Stimulated activated CD4-positive, alpha-beta T cell treated with anti-CD3 and anti-CD28 coated beads, TNF-alpha, amount 100 ng/mL, for 48 hours (primary cell): ENCODE measurements at places on chromosomes 16 and 17.
A peak's percentile ranks its signal among the peaks of the same experiment; 100 is the strongest.

DNA sequence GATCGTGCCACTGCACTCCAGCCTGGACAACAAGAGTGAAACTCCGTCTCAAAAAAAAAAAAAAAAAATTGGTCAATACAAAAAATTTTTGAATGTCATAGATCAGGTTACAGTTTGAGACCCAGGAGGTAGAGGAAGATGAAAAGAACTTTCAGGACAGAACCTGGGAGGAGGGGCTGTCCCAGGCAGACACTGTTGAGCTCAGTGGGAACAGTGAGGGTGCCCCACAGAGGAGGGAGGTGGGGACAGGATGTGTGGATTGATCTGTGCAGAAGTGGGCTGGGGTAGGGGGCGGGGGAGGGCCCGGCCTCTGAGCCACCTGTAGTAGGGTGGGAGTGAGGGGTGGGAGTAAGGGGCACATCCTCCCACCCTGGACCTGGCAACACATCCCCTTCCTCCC, 58.3 kb downstream of the PRMT7 start:
- DNase-seq: no peak

DNA sequence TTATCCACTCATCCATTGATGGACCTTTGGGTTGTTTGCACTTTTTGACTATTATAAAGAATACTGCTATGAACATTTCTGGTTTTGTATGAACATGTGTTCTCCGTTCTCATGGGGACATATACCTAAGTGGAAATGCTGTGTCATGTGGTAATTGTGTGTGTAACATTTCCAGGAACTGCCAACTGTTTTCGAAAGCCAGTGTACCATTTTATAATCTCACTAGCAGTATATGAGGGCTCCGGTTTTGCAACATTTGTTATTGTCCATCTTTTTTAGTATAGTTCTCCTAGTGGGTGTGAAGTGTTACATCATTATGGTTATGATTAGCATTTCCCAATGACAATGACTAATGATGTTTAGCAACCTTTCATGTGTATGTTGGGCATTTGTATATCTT, 5.1 kb upstream of the TRIM25 start:
- no peak for DNase-seq

DNA sequence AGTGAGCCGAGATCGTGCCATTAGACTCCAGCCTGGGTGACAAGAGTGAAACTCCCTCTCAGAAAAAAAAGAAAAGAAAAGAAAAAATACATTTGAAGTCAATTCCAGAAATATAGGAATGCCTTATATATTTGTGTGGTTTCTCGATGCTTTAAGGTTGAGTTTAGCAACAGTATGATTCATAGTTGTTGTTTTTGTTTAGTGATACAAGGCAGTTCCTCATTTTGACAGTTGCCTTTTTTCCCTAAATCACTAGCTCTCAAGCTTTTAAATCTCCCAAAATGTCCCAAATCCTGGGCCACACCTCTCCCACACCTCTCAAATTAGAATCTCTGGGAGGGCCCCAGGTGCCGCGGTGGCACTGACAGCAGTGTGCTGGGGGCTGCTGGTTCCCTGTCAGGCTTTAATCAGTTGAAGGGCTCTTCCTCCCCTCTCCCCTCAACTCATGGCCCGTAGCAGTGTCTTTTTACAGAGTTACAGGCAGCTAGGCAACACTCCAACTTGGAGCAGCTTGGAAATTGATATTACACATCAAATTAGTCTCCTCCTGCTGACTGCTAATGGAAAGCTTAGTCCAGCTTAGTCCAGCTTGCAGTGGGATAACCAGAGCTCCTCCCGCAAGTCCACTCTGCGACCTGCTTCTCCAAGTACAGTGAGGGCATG, 58.4 kb downstream of the EPN2 start:
- no peak for DNase-seq

- DNase-seq: no peak
Measured at GRCh38 chr16:31879937-31880321, 6.3 kb downstream of the ZNF267 start.

DNA sequence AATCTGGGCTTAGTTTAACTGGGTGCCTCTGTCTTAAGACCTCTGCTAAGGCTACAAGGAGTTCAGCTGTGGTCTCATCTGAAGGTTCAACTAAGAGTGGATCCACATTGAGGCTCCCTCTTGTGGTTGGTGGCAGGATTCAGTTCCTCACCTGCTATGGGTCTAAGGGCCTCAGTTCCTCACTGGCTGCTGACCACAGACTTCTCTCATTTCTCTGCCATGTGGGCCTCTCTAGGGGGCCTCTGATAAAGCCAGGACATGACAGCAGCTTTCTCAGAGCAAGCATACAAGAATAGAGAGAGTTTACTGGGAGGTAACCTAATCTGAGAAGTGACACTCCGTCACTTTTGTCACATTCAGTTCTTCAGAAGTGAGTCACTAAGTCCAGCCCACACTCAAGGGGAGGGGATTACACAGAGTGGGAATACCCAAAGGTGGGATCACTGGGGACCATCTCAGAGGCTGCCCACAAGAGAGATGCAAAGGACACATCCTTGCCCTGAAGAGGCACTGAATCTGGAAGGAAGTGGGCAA, 19.2 kb upstream of the ABAT start:
- DNase-seq: peak; percentile 15

DNA sequence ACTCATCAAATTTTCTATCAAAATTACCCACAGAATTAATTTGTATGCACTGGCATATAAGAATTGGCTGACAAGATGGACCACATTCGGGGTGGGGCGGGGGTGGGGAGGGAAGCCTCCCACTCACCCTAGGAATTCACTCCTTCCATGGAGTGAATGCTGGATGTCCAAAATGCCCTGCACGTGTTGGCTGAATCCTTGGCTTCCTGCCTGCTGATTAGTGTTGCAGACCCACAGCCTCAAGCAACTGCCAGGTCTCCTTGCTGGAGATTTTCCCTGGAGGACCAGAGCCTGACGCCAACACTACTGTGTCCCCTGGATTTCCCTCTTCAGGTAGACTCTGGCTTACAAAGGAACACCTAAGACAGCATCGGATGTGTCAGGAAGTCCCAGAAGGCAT, 575.7 kb upstream of the CDH11 start:
- no peak for DNase-seq

DNA sequence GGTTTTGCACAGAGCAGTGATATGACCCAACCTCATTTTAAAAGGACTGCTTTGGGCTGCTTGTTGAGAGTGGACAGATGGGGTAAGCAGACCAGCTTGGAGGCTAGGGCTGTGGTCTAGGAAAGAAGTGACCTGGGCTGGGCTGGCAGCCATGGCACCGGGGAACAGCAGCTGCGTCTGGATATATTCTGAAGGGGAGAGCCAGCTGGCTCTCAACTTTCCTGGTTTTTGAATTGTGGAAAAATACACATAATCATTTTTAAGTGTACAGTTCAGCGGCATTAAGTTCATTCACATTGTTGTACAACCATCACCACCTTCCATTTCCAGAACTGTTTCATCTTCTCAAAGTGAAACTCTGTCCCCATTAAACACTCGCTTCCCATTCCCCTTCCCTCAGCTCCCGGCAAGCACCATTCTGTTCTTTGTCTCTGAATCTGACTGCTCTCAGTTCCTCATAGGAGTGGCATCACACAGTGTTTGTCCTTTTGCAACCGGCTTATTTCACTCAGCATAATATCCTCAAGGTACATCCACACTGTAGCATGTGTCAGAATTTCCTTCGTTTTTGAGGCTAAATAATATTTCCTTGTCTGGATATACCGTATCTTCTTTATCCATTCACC, 113.2 kb downstream of the SPECC1 start:
- no peak for DNase-seq

DNA sequence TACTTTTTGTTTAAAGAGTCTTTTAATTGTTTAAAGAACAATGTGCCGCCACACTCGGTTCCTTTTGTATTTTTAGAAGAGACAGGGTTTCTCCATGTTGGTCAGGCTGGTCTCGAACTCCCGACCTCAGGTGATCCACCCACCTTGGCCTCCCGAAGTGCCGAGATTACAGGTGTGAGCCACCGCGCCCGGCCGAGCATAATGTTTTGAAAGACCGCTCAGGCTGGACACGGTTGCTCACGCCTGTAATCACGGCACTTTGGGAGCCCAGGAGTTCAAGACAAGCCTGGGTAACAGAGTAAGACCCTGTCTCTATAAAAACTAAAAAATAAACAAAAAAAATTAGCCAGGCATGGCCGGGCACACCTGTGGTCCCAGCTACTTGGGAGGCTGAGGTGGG, 59.8 kb downstream of the RNF213 start:
- no peak for DNase-seq

DNA sequence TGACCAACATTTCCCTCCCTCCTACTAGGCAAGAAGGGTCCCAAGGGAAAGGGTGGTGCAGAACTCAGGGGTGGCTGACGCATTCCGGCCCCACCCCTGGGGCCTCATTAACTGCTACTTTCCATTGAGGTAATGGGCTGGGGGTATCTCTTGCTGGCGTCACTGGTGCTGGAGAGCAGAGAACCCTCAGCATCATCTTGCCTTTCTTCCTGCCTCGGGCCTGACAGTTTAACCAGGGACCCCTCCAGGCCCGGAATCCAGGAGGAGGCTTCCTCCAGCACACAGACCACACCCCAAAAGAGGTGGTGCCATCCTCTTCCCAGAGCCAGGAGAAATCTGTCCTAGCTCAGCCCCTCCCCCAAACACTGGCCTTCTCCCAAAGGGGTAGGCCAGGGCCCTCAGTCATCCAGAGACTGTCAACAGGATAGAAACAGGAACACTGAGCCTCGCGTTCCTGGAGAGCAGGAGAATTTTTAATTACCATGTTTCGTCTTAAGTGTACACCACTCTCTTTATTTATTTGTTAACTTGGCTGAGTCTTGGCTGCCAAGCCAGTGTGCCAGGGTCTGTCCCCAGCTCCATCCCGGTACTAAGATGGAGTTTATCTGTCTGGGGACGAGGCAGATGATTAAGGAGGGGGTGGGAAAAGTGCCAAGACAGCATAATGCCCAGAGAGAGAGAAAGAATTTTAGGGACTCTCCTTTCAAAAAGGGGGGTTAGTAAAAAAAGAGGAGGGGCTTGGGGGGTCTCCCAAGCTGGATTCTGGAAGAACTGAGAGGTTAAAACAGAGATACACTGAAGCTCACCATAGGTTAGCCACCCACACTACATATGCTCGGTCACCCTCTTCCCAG, 5.1 kb downstream of the ETV4 start:
- no peak for DNase-seq
